ENCODE measurements at places on chromosomes 12 and 14.

GRCh38 chr14:68497011-68497410, 295.9 kb downstream of the ZFP36L1 start:
- DNase-seq: no peak

DNA sequence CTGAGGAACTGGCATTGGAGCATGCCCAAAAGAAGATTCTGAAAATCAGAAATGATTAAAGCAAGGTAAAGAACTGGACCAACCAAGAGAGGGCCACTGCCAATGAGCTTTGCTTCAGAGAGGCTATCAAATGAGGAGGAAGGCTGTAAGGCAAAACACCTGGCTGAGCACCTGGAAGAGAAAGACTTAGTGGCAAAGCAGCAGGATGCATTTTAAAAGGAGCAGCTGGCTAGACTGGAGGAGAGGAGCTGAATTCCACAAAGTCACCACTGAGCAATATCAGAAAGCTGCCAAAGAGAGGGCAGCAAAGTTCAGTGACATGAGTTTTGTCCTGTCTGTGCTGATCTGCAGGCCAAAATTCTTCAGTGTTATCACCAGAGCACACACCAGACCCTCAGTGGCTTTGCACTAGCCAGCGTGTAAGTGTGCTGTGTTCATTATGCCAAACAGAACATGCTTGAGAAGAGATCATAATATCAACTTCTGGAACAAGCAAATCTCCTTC, 338.7 kb downstream of the TRHDE start:
- DNase-seq: no peak

DNA sequence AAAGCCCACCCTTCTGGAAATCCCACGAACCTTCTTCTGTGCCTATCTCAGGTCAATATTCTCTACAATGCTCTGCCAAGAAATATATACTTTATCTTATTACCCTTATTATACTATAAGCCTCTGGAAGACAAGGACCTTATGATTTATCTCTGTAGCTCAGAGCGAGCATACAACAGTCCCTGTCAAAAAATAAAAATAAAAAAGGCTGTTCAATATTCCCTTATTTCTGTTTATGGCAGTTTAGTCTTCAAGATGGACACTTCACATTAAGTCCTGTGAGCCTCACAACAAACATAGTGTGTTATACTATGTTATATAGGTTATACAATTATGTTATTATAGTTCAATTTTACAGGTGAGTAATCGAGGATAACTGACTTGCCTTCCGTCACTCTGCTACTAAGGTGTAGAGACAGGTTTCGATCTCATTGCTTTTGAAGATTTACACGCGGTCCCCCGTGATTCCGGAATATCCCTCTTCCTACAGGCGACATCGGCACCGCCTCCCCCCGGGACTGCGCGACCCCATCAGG, 562 bp downstream of the EAPP start:
- no peak for DNase-seq

DNA sequence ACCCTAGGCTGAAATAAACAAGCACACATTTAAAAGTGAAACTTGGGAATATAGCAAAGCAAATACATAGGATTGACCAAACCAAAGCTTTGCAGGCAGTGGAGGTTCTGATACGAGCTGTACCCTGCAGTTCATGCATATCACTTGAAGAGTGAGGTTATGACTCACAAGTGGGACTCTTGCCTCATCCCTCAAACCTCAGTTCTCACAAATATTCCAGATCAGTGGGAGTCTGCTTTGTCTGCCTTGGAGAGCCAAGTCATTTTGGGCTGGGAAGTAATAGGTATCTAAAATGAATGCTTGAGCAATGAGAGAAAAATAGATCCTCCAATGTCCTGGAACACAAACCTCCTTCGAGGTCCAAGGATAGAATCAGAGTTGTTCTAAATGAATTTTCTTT, 116.4 kb downstream of the LRIG3 start:
- DNase-seq: no peak

DNA sequence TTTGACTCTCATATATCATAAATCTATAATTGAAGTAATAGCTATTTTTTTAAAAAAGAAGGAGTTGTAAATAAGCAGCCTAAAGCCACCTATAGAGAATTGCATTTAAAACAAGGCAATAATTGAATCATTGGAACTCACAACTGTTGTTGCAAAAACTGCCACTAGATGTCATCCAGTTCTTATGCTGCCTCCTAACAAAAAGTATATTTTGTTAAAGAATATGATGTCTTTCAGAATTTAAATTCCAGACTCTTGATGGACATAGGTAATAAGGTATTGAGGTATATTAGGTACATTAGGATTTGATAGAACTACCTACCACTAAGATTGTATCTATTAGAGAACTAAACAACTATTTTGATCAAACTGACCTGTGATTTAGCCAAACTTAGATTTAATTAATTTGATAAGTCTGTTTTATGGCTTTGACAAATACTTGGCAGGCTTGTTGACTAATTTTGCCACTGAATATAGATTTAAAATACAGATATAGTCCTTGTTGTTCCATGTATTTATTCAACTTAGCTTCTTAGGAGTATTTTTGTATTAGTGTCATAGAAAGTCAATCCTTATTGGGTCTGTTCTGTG, 401.4 kb downstream of the RPL10L start:
- no peak for DNase-seq
